ENCODE measurements at places on chromosomes 7 and 10. TPM values are rescaled to one million over a fixed set of nuclear protein-coding genes. Genes with fewer than 3 reads are reported as not detected.
A peak's percentile ranks its signal among the peaks of the same experiment; 100 is the strongest.

- H3K4me1 ChIP-seq, result no peaks in the 10 kb centered on the region
- H3K27me3 ChIP-seq, result no peaks in the 10 kb centered on the region
- no peak overlapping the region for H3K27ac ChIP-seq
Observed at GRCh38 chr10:74047304-74047703, 49.4 kb downstream of the VCL start.

The ARHGEF5 gene
- total RNA-seq, result 16.8 TPM

- H3K27me3 ChIP-seq, result no peaks in the 10 kb centered on the region
- H3K4me1 ChIP-seq, result no peaks in the 10 kb centered on the region
- DNase-seq, result no peak
- H3K27ac ChIP-seq, result no peak overlapping the region
Observed at GRCh38 chr10:54554028-54554427, 247.0 kb downstream of the PCDH15 start.

The ZNF488 gene
- total RNA-seq, result 0.36 TPM

DNA sequence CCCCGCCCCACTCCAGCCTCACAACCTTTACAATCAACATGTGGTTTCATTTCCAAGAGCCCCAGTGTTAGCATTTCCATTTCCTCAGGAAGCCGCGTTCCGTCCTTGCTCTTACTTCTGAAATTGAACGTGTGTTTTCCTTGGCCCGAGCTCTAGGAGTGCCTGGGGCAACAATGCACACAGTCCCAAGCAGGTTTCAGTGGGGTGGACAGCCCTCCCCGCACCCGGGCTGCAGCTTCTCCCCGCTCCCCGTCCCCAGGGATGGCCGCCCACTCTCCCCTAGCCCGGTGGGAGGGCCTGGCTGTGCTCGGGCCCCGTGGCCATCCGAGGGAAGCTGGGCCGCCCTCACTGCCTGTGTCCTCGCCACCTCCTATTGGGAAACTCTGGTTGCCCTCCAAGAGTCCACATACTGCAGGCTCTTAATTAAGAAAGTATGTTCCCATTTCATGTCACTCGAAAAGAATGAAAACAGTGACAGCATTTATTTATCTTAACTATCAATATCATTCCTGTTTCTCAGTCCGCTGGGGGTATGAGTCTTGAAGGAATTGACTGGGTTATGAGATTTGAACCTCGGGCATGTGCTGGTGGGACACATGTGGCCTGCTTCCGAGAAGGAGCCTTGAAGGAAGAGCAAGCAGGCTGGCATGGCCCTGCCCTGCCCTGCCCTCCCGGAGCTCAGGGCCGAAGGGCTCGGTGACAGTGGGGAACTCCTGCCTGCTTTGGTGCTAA is 163.8 kb downstream of the GRK5 start:
- DNase-seq, result no peak
- no peak overlapping the region for H3K27ac ChIP-seq
- no peaks in the 10 kb centered on the region for H3K27me3 ChIP-seq
- peaks cover 33% of the 10 kb centered on the region for H3K4me1 ChIP-seq
- H3K4me3 ChIP-seq, result no peak overlapping the region
- H3K36me3 ChIP-seq, result no peaks in the 10 kb centered on the region

The PNLIPRP1 gene
- not detected for total RNA-seq

DNA sequence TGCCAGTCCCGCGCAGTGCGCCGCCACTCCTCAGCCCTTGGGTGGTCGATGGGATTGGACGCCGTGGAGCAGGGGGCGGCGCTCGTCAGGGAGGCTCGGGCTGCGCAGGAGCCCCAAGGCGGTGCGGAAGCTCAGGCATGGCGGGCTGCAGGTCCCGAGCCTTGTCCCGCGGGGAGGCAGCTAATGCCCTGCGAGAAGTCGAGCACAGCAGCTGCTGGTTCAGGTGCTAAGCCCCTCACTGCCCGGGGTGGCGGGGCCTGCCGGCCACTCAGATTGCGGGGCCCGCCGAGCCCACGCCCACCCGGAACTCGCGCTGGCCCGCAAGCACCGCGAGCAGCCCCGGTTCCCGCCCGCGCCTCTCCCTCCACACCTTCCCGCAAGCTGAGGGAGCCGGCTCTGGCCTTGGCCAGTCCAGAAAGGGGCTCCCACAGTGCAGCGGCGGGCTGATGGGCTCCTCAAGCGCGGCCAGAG is 14.4 kb upstream of the WASL start:
- H3K27me3 ChIP-seq, result peaks cover 5% of the 10 kb centered on the region
- H3K36me3 ChIP-seq, result peaks cover 7% of the 10 kb centered on the region
- H3K4me1 ChIP-seq, result no peaks in the 10 kb centered on the region
- H3K27ac ChIP-seq, result no peak overlapping the region
- no peak overlapping the region for H3K4me3 ChIP-seq

- H3K4me1 ChIP-seq, result no peaks in the 10 kb centered on the region
- no peak overlapping the region for H3K27ac ChIP-seq
- peak; percentile 1 for DNase-seq
Observed at GRCh38 chr10:77405771-77406241, 231.8 kb downstream of the KCNMA1 start.

DNA sequence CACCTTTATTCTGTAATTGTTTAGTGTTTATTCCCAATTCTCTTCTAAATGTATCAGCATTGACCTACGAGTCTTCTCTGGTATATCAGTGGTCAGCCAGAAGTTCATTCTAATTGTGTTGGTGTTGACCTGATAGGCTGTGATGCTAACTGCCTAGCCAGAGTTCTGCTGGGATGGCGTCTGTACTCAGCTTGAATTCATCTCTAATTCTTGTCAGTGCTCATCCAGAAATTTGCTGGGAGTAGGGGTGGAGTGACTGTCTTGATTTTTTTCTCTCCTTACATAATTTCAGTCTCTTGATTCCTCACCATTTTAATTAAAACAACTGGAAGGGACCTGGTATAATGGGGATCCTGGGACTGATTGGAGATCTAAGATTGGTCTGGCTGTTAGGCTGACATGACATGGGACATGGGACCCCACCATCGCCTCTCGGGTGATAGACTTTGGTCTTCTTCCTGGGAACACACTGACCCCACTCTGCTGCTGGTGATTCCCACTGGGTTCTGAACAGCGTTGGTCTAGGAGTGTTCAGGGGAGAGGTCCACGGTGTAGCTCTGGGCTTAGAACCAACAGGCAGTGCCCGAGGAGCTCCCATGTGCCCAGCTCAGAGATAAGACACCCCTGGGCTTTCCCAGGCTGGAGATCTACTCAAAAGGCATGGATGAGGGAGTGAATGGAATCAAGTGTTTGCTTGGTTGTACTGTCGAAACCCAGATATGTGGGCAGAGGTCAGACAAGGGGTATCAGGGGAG is 3.8 kb downstream of the NEURL1 start:
- peaks cover 32% of the 10 kb centered on the region for H3K4me1 ChIP-seq
- no peak overlapping the region for H3K27ac ChIP-seq
- no peak for DNase-seq
- no peak overlapping the region for H3K4me3 ChIP-seq
- no peaks in the 10 kb centered on the region for H3K36me3 ChIP-seq

DNA sequence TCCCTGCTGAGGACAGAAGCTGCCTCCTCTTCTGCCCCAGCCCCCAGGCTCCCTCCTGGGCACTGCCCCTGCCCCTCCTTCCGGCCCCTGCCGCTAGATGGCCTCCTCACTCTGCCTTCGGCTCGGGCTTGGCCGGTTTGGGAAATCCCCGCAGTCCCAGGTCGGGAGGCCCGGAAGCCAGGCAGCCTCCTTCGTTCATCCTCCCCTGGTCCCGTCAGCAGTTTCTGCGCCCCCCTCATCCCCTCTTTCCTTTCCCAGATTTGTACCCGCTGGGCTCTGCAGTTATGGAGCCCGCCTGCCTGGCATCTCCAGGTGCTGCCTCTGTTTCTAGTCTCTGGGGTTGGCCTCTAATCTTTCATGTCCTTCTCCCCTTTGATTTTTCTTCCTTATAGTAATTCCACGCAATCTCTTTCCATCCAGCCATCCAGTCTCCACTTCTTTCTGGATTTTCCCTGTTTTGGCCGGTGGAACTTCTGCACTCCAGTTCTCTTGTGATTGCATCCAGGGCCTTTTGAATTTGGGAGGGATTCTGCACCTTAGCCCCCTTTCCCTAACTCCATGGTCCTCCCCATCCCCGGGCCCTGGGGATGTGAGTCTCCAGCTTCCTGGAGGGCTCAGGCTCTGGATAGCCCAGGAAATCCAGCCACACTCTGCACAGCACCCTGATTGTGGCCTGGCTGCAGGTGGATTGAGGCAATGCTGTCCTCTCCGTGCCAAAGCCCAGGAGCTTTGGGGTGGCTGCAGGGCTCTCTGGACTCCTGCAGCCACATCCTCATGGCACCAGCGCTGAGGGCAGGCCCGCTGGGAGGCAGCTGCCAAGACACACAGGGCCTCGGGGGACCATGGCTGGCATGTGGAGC is 3.3 kb upstream of the SHH start:
- peak; percentile 79 for DNase-seq
- no peaks in the 10 kb centered on the region for H3K36me3 ChIP-seq
- H3K4me1 ChIP-seq, result peaks cover 15% of the 10 kb centered on the region
- peaks cover 44% of the 10 kb centered on the region for H3K27me3 ChIP-seq
- H3K27ac ChIP-seq, result no peak overlapping the region

The ADAM12 gene
- total RNA-seq, result 1.0 TPM

DNA sequence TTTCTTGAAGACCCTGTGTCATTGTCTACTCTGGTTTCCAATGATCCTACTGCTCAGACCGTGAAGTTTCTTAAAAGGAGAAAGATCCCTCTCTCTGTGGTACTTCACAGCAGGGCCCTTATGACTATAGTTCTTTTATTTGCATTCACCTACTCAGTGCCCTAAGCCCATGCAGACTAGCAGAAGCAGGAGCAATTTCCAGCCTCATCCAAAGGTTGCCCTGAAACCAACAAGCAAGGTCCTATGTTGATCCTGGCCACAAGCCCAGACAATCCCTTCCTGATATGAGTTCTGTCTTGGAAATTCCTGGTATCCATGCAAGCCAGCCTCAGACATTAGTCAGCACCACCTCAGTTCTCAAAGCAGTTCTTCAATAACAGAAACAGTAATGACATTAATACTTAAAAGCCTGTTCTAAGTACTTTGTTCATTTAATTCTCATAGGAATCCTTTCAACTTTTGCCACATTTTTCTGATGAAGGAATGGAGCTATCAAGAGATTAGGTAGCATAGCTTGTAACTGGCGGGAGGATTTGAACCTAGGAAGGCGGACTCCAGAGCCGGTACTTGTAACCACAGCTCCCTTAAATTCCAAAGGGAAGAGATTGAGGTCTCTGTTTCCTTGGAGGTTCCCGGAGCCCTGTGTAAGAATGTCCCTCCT is 58.1 kb upstream of the ST8SIA6 start:
- peak overlapping the region; percentile 25 for H3K27ac ChIP-seq
- peaks cover 47% of the 10 kb centered on the region for H3K4me1 ChIP-seq
- H3K36me3 ChIP-seq, result peaks cover 5% of the 10 kb centered on the region
- no peak for DNase-seq
- peak overlapping the region; percentile 62 for H3K4me3 ChIP-seq

GRCh38 chr7:130421684-130422083 is 19.1 kb downstream of the CEP41 start:
- H3K4me3 ChIP-seq, result peak overlapping the region; percentile 53
- peak; percentile 26 for DNase-seq
- H3K27me3 ChIP-seq, result no peaks in the 10 kb centered on the region
- peaks cover 96% of the 10 kb centered on the region for H3K4me1 ChIP-seq
- peak overlapping the region; percentile 86 for H3K27ac ChIP-seq

GRCh38 chr7:130435311-130435854 is 5.4 kb downstream of the CEP41 start:
- no peak overlapping the region for H3K4me3 ChIP-seq
- no peaks in the 10 kb centered on the region for H3K27me3 ChIP-seq
- H3K4me1 ChIP-seq, result peaks cover 50% of the 10 kb centered on the region
- DNase-seq, result no peak
- no peak overlapping the region for H3K27ac ChIP-seq
- peaks cover 2% of the 10 kb centered on the region for H3K36me3 ChIP-seq

Data from activated T-cell treated with anti-CD3 and anti-CD28 coated beads, Interleukin-2, amount 50 U/mL, for 72 hours (primary cell).